ENCODE measurements at places on chromosomes 6 and 20.

DNA sequence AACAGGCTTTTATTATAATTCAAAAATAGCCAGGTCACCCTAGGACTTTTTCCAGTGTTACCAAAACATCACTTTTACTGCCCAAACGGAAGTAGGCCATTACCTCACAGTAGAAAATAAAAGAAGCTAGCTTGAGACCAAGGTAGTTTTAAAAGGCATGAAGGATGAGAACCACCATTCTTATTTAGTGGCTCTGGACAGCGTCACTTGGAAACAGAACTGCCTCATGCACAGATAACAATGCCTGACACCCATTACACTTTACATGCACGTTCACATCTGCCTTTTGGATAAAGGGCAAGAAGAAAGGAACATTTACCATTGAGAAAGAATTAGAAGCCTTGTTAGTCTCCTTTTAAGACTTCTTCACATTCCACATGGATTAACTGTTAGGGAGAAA is 1.9 kb upstream of the PAQR8 start:
- no peak for DNase-seq

DNA sequence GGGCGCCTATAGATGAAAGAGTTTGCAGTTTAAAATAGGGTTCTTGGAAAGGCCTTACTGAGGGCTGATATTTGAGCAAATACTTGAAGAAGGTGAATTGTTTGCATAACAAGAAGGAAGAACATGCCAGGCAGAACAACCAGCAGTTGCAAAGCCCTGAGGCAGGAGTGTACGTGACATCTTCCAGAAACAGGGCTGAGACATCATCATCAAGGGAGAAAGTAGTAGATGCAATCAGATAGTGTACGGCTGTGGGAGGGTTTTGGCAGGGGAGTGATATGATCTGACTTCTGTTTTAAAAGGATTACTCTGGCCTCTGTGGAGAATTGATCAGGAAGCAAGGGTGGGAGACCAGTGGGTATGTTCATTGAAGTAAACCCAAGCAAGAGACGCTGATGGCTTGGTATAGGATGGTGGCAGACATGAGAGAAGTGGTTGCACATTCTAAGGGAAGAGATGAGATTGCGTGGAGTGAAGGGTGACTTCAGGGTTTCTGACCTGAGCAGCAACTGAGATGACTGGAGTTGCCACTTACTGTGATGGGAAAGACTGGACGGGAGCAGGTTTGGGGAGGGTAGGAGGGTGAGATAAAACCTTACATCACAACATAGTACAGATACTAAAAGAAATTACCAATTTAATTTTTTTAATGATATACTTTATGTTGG is 28.8 kb downstream of the RIOK1 start:
- no peak for DNase-seq

DNA sequence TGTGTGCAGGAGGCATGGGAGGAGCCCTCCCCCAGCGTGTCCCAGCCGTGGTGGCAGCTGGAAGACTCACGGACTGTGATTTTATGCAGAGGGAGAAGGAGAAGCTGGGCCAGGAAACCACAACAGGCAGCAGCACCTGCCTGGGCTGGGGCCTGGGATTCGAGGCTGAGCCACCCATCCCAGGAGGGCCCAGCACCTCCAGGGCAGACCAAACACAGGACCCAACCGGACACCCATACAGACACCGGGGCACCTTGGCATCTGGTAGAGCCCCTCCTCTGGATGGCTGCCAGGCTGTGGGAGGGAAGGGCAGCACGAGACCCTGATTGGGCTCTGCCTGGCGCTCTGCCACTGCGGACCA is 41.7 kb upstream of the CHRNA4 start:
- no peak for DNase-seq

DNA sequence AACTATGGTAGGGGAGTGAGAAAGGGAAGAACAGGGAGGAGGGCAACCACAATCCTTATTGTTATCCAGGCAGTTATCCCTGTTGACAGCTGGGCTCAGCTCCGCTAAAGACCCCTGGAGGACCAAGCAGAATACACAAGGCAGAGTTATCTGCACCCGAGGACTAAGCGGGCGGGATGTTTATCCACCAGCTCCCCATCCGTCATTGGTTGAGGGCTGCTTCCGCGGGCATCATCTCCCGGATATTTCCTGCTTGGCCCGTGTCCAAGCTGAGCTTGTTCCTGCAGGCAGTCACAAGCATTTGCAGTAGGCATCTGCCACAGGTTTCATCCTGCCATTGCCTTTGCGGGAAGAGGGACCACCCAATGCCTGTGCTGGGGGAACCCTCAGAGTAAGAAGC is 102.1 kb downstream of the DLGAP4 start:
- DNase-seq: no peak

DNA sequence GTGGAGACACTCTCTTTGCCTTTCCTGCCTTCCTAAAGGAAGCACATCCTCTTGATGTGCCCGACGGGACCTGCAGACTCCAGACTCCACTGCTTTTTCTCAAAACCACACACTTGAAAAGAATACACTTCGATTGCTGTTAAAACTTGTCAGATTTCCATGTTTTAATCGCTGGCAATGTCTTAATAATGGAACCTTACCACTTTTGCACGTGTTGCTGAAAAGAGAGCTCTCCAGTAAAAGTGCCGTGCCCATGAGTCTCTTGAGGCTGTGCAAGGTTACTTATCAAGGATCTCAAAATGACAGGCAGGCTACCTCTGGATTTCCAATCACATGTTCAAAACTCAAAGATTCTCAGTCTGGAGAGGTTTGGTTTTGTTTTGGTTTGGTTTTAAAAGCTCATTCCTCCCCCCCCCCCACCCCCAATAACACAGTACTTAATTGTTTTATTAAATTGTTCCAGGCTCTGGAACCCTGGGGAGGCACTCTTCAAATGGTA is 12.0 kb upstream of the TFAP2A start:
- DNase-seq: no peak

DNA sequence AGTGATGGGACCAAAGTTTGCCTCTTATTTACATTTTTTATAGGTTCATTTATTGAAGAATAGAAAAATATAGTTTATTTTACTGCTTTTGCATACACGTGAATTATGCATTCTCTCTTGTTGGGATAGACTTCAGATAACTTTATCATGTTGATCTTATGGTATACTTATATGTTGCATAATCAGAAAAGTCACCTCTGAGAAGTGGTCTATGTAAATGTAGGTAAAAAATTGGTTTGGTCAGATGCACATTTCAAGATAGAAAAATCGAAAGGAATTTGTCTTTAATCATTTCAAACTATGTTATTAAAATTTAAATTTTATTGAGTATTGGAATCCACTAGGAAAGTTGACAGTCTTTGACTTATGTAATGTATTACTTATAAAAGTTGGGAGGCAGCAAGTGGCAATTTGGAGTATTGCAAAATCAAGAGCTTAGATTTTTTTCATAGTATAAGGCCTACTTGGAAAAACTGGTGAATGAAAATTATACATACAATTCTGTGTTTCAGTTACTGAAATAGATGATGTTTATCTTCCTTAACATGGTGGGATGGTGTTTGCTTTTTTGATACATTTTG is 2.4 kb downstream of the PHF3 start:
- no peak for DNase-seq

DNA sequence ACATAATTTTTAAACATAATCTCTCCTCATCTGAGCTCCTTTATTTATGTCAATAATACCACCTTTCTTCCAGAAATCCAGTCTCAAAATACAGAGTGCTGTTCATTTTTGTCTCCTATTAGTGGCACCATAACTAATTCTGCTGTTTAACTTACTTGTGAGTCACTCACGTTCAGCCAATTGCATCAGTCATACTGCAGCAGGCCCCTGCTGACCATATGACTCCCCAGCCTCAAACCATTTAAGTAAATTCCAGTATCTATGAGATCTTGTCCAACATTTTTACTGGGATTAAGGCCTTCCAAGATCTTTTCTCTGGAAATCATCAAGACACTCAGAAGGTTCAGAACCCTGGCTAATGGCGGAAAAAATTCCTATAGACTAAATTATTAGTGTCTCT is 982.2 kb upstream of the MAP3K7 start:
- DNase-seq: no peak

- DNase-seq: no peak
These were observed 312.9 kb downstream of the SAMD5 start for GRCh38 chr6:147821295-147821897.

- DNase-seq: no peak
These were observed 39.0 kb upstream of the AAR2 start for GRCh38 chr20:36197271-36197670.

- no peak for DNase-seq
These were observed 30.4 kb downstream of the IGF2R start for GRCh38 chr6:159999240-159999671.

- DNase-seq: no peak
These were observed 8.0 kb downstream of the ECT2L start for GRCh38 chr6:138803861-138804260.

GRCh38 chr20:52105442-52106422 is 85.8 kb downstream of the ZFP64 start:
- no peak for DNase-seq

- DNase-seq: no peak
These were observed 27.6 kb downstream of the TINAG start for GRCh38 chr6:54335871-54336270.

DNA sequence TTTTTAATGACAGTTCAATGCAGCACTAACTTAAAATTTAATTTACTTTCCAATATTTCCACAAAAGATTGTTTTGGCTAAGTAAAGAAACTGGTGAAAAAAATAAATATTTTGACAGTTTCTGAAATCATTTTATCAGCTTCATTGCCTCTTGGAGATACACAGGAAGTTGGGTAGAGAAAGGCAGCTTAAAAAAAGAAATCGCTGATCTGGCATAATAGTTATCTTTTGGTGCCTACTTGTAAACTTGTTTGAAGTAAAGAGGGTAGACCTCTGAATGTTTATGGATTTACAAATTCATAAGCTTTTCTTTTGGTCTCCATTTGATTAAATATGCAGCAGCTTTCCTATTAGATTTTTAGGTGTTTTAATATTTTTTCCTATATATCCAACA is 103.4 kb downstream of the RTN4IP1 start:
- no peak for DNase-seq

- DNase-seq: no peak
These were observed 144.5 kb downstream of the MAP3K7 start for GRCh38 chr6:90442366-90442765.

DNA sequence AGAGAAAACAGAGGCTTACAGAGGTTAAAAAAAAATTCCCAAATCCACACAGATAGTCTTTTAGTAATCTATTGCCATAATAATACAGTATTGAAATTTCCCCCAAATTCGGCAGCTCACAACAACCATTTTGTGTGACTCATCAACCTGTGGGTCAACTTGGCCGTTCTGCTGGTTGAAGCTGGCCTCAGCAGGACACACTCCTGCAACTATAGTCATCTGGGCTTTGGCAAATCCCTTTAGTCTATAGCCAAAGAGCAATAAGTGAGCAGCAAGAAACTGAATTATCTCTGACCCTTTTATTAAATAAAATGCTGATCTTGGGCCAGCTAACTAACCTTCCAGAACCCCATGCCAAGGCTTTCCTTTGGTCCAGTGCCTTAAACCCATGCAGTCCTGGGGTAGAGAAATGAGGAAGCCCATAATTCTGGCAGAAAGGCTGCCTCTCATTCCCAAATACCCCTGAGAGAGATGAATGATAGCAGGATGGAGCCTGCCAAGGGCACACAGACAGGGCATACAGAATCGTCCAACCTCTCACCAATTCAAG is 17.2 kb upstream of the SNAP25 start:
- DNase-seq: no peak

GRCh38 chr6:52010806-52011205 is 76.6 kb downstream of the PKHD1 start:
- no peak for DNase-seq

DNA sequence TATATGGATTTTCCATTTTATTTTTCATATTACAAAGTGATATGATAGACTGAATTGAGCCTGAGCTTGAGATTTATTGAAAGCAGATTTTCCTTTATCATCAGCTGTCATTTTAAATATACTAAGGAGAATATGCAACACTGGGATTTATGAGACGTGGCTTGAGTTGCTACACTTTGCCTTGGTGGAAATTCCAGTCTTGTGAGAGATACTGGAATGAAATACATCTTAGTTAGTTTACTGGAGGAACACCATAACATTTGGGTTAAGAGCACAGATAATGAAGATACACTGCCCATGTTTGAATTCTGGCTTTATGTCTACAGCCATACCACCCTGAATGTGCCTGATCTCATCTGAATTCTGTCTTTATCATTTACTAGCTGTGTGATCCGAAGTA is 86.5 kb upstream of the IFNGR1 start:
- no peak for DNase-seq

Data from activated CD4-positive, alpha-beta T cell treated with anti-CD3 and anti-CD28 coated beads for 24 hours (primary cell).